ENCODE measurements at places on chromosomes 7 and 10. TPM values are rescaled to one million over a fixed set of nuclear protein-coding genes. Genes with fewer than 3 reads are reported as not detected.

DNA sequence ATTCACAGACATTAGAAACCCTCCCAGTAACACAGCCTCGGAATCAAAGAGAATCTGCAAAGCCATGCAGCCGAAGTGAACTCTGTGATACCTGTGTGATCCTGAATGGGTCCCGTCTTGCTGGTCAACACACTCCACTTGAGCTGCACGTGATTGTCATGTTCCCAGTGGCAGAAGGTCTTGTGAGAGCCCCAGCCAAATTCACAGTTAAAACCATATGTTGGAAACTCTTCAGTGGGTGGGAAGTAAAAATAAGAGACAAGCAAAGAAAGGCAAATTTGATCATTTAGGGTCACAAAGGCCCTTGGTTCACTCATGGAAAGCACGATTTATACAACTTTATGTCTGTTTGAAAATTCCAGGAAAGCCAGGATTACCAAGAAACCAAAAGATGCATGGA lies 142.3 kb downstream of the NRP1 start:
- DNase-seq = no peak

ZPBP gene
- not detected for polyA plus RNA-seq

SEMA3C gene
- 39.9 TPM for polyA plus RNA-seq

DNA sequence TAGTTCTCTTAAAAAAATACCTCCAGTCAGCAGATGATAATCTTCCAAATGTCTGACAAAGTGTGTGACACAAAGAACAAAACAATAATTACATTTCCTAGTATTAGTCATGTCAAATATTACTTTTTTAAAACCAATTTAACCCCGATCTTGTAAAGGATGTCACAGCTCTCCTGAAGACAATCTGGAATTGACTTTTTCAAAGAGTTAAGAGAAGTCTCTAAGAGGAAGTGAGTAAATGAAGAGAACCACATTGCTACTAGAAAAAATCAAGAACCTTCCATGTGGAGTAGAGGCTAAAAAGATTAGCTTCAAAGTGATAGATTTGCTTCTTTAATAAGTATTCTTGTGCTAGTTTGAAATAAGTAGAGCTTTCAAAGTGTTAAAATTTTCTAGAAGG lies 218.2 kb upstream of the IMMP2L start:
- no peak for DNase-seq

ENKUR gene
- 0.11 TPM for polyA plus RNA-seq

DNA sequence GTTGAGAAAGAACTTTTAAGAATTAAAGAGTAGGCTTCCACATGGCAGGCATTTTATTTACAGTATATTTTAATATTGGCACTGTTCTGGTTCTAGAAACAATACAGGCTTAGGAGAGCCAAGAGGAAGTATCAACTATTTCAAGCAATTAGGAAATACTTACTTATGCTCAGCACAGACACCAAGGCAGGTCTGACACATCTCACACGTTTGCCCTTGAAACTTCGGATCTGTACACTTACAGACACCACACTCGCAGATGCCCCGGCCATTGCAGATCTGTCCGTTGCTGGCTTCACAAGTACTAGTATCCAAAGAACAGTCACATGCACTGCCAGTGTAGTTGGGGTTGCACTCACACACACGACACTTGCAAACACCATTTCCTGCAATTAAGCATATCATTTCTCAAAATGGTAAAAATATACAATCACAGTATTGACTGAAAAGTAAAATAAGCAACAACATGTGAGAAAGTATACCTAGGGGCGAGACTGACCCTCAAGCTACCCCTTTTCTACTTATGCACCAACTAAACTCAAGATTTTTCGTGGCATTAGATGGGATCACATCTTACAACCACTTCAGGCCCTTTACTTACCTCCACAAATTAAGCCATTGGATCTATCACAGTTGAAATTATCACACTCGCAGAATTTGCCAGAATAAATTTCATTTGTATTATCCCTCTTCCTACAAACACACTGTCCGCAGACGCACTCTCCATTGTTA lies 46.6 kb downstream of the ITGB1 start:
- no peak for DNase-seq

DNA sequence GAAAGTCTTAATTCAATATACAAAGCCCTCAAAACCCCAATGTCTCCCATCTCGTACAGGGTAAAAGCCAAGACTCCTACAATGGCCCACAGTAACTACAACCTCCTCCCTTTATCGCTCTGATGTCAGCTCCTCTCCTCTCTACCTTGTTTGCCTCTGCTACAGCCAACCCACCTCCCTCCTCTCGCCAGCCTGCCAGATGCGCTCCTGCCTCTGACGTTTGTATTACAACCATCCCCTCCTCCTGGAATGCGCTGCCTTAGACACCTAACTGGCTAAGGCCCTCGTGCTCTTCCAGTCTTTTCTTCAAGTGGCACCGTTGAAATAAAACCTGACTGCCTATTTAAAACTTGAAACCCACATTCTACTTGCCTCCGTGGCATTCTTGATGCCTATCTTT lies 115.3 kb upstream of the MYO3A start:
- no peak for DNase-seq

PNLIPRP3 gene
- polyA plus RNA-seq = not detected

DNA sequence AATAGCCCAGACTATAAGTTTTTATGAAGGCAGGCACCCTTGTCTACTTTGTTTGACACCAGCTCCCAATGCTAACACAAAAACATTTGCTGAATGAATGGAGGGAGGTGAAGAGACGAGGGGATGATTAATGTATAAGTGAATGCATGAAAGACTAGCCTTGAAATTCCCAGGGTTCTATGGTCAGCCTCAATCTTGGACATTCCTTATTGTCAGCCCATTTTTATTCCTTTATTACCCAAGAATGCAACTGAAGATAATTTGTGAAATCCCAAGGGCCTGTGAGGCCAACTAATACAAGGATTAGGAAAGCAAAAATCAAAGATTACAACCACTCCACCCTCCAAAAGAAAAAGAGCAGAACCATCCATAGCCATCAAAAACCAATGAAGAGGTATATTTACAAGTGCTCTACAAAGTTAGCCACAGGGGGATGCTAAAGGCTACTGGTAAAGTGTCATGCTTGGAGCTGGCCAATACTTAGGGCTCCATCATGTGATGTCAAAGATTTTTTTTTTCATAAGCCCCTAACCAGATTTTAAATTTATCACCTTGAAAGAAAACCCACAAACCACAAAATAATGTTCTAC lies 40.0 kb upstream of the ASAH2 start:
- DNase-seq = no peak

GRCh38 chr10:44356139-44357022 lies 28.5 kb downstream of the CXCL12 start:
- no peak for DNase-seq

GHRHR gene
- polyA plus RNA-seq = not detected

DNA sequence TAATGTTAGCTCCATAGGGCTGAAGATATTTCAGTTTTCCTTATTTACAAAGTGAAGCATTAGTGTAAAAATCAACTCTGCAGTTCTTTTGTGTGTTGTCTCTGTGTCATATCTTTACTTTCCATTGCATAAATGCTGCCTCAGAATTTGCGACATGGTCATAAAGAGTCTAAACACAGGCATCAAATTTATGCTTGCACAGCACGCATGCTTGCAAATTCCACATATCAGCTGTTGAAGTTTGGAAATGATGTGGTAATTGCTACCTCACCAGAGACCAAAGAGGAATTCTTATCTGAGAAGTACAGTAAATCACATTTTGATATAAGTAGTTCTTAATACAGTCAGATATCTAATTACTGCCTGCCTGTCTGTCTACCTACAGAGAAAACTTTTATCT lies 348.2 kb upstream of the GRM3 start:
- DNase-seq = no peak

DNA sequence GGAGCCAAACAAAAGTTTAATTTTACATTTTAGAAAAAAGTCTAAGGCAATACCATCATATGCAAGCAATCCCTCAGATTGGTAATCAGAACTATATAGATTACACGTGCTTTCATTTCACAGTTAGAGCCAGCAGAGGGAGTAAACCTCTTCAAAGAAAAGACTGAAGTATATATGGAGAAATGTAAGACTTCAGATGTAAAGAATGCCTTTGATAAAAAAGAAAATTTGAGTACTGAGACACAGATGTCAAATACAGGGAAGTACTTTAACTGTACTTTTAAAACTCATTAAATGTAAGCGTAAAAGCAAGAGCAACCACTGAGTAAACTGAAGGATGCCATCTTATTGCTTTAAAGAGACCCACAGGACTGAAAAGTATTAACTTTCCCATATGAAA lies 101.4 kb upstream of the FAM133B start:
- DNase-seq = peak; percentile 29

- no peak for DNase-seq
These were observed 27.4 kb upstream of the EGR2 start for GRCh38 chr10:62843600-62843999.

VAX1 gene
- not detected for polyA plus RNA-seq

- peak; percentile 32 for DNase-seq
These were observed 276.9 kb downstream of the CSTF2T start for GRCh38 chr10:51422311-51423120.

CLCN1 gene
- polyA plus RNA-seq = not detected

DNA sequence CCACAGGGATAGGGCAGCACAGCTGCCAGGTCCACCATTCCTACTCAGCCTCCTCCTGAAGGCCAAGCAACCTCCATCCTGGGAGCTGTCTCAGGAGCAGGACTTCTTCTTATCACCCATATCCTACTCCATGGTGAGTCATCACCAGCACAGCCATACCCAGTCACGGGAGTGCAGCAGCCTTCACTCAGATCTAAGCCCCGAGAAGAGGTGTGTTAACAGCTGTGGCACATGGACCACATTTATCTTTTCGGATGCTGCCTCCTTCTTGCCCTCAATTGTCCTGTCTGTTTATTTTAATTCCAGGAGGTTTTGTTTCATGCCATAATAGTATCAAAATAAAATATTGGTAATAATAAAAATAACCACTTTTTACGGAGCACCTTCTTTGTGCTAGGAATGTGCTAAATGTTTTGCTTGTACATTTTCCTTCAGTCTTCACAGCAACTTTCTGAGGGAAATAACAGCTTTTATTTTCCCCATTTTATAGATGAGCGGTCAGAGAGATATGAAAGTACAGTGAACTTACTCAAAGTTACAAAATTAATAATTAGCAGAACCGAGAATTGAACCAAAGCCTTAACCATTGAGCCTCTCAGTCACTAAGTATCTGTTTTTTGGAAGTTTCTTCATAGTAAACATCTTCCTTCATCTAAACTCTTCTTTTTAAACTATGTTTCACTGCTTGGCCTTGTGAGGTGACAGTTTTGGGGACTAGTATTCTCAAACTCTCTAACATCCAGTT lies 2.5 kb upstream of the KEL start:
- no peak for DNase-seq

- no peak for DNase-seq
These were observed 10.7 kb upstream of the OGA start for GRCh38 chr10:101828766-101829551.

DNA sequence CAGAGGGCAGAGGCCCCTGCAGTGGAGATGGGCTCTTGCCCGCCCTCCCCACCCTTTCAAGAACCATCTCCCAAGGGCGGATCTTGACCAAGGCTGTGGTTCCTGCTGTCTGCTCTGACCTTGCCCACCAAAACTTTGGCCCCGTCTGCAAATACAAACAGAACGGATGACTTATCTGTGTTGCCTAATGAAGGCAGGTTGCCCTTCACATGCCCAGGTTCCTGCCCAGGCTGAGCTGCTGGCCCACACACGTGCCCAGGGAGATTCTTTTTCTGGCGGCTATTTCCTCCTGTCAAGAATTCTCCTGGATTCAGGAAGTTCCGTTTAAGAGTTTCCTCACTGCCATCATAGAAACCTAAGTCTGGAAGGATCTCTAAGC lies 78.3 kb downstream of the PROSER2 start:
- DNase-seq = no peak
